ENCODE measurements at places on chromosomes 3 and 15.

DNA sequence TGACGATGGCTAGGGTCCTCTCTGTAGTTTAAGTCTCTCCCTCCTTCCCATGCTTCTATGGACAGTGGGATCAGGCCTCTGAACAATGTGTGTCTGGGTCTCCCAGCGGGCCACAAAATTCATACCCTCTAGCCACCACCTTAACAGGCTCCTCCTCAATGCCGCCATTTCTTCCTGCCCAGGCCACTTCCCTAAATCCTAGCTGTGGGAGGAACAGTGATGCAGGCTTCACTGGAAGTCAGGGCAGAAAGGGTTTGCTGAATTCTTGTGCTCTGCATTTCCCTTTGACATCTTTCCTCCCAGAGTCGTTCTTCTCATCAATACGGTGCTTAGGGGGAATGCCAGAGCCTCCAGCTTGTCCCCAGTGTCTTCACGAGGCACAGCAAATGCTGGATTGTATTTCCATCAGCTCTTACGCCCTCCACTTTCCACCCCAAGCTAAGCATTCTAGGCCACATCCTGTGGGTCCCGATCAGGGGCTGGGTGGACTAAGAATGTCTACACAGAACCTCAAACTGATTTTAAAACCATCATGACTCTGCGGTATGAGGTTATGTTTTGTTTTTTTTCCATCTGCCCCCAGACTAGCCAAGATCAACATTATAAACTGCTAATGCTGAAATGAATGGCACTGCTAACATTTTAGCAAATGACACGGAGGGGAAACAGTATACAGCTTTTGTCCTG, 11.9 kb upstream of the LDHAL6B start:
- no peak for DNase-seq

GRCh38 chr15:74383695-74384565, 16.5 kb upstream of the CYP11A1 start:
- no peak for DNase-seq

- no peak for DNase-seq
Observed at GRCh38 chr3:106533788-106534160, 665.0 kb upstream of the CBLB start.

DNA sequence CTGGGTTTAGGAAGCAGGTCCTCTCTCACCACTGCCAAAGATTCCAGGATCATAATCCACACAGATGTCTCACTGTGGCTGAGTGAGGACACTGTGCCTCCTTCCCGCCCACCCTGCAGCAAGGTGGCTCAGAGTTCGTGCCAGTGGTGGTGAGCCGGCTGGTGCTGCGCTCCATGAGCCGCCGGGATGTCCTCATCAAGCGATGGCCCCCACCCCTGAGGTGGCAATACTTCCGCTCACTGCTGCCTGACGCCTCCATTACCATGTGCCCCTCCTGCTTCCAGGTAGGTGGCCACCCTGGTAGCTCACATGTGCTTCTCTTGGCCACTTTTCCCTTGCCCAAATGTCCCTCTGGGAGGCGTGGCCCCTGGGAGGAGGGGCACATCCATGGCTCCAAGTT, 9.0 kb upstream of the RHO start:
- DNase-seq = no peak

- no peak for DNase-seq
Observed at GRCh38 chr3:9088441-9089353, 125.4 kb upstream of the RAD18 start.

DNA sequence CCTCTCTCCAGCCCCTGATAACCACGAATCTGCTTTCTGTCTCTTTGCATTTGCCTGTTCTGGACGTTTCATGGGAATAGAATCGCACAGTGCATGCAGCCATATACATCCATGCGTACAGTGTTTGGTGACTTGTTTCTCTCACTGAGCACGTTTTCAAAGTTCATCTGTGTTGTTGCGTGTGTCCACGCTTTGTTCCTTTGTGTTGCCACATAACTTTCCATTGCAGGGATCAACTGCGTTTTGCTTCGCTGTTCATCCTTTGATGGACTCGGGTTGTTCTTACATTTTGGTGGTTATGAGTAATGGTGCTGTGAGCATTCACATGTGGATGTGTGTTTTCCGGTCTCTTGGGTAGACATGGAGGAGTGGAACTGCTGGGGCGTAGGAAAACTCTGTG, 56.4 kb upstream of the TAMM41 start:
- DNase-seq = no peak

DNA sequence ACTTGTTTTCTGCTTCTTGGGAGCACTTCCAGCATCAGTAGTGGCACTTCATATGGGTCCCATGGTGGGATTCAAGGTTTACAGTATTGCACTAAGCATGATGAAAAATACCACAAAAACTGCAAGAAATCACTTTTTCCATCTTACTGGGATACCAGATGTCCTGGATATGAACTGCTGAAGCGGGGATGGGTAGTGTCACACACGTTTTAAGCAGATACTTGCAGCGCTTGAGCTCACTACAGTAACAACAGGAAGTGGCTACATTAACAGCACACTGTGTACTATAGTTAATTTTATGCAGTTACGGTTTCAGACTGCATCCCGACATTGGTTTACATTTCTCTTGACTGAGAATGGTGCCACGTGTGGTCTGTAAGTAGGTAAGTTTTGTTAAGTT, 3.5 kb upstream of the ISG20 start:
- no peak for DNase-seq

DNA sequence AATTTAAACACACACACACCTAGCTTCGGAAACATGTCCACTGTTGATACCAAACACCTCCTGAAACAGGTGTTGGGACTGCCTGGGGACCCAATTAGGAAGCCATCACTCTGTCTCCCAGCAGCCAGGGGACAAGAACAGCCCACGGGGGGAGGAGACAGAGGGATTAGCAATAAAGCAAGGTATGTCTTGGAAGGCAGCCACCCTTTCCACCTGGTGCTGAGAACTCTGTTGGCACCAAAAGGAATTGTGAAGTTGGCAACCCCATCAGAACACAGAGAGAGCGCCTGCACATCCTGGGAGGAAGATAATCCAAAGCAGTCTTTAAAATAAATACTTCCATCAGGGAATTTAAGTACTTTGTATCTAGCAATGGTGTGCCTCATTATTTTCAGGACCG, 111.0 kb downstream of the ADAMTS17 start:
- no peak for DNase-seq

- DNase-seq = no peak
Observed at GRCh38 chr3:109553591-109554371, 216.4 kb upstream of the DPPA4 start.

DNA sequence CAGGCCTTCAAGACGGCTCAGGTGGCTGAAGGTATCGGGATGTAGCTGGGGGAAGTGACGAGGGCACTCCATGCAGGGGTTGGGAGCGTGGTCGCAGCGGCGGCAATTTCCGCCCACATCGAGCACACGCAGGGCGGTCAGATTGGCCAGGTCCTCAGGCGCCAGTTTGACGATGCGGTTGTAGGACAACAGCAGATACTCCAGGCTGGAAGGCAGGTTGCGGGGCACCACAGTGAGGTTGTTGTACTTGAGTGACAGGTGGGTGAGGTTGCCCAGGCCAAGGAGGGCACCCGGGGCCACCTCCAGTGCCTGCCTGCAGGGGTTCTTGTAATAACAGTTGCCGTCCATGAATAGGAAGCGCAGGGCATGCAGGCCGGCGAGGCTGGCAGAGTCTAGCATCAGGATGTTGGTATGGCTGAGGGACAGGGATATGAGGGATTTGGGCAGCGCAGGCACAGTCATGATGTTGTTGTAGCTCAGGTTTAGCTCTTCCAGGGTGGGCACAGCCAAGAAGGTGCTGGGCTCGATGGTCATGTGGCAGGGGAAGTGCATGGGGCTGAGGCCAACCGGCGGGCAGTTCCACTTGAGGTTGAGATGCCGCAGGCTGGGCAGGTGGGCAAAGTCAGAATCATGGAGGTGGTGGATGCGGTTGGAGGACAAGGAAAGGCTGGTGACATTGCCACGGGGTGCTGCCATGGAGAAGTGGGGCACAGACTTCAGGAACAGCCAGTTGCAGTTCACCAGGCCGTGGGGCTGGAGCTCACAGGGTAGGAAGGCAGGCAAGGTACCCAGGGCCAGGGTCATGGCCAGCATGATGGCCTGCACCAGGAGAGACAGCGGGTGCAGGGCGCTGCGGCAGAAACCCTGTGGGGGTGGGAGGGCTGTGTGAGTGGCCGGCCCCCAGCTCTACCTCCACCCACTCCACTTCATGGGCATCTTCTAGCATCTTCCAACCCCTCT, 1.7 kb downstream of the TLR9 start:
- no peak for DNase-seq

- DNase-seq = no peak
Observed at GRCh38 chr3:52283306-52283705, 4.3 kb upstream of the GLYCTK start.

DNA sequence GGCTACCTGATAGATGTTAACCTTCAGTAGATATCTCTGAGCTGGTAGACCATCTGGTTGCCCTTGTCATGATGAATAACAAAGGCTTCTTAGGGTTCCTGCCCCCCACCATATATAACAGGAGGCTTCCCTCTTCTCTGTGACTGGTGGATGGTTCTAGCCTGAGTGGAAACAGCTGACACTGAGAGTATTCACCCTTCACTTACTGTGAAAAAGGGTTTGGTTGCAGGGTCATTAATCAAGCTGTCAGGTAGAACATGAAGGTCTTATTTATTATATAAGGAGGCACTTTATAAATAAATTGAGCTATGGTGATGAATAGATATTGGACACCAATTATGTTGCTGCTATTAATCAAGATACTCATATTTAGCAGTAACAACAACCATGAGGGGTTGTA, 58.6 kb downstream of the CACNA2D3 start:
- no peak for DNase-seq

GRCh38 chr3:5791558-5791957, 604.1 kb downstream of the EDEM1 start:
- no peak for DNase-seq

- no peak for DNase-seq
Observed at GRCh38 chr15:89429023-89429422, 67.4 kb downstream of the RHCG start.

DNA sequence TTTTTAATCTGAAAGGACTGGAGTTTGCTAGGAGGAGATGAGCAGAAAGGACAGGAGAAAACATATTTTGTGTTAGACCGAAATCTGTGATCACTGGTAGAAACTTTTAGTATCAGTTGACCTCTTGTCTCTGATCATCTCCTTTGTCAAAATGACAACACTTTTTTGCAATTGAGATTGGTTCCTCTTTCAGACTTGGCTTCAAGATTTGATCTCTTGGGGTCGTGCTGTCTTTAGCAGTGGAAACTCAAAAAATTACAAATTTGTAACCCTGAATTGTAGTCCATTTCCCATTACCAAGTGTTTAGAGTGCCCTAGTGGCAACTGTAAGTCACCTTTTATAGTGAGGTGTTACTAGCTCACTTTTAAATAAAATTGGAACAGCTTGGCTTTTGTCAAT, 107.4 kb downstream of the KLHL25 start:
- DNase-seq = no peak

- DNase-seq = no peak
Observed at GRCh38 chr3:138351151-138351550, 2.8 kb downstream of the MRAS start.

DNA sequence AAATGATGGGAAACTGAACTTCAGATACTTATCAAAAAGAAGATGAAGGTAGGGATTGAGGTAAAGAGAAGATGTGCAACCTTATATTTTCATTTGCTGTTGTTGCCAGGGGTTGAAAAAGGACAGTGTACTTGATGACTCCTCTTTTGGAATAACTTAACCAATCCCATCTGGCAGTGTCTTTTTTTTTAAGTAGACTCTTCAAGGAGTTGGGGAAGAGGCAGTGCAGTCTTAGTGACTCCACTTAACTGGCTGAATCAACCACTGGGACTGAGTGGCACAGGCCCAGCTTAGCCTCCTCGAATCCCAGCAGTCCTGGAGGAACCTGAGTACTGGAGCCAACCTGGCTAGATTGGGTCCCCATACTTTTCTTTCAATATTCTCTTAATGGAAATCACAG, 27.3 kb upstream of the FILIP1L start:
- no peak for DNase-seq

- DNase-seq = no peak
Observed at GRCh38 chr15:98063871-98064270, 103.4 kb downstream of the ARRDC4 start.

DNA sequence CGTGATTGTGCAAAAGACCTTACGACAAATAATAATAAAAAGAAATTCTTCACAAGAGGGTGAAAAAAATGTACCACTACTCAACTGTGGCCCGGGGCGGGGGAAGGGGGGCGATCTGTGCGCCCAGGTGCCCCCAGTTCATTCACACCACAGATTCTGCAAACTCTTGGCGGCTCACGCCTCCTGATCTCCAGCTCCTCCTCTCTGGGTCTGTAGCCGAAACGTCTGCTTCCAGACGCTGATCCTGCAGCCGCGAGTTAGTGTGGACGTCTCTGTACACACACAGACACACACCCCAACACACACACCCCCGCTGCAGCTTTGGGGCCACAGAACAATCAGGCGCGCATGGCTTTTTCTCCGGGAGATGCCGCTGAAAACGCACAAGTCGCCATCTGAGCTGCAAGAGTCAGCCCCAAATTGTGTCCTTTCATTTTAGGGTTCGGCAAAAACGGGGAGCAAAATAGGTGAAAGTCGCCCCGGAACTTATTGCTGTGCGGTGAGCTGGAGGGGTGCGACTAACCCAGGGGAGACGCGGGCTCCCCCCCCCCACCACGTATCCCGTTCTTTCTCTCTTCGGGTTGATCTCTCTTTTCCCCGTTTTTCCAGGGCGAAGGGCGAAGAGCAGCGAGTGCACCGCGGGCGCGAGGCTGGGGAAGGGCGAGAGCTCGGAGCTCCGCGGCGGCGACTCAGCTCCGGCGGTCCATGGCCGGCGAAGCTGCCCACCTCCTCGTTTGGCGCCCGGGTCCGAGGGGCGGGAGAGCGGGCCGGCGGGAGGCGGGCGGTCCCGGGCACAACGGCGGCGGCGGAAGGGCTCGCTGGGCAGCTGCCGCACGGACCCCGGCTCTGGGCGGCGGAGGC, 505 bp upstream of the WNT5A start:
- no peak for DNase-seq

DNA sequence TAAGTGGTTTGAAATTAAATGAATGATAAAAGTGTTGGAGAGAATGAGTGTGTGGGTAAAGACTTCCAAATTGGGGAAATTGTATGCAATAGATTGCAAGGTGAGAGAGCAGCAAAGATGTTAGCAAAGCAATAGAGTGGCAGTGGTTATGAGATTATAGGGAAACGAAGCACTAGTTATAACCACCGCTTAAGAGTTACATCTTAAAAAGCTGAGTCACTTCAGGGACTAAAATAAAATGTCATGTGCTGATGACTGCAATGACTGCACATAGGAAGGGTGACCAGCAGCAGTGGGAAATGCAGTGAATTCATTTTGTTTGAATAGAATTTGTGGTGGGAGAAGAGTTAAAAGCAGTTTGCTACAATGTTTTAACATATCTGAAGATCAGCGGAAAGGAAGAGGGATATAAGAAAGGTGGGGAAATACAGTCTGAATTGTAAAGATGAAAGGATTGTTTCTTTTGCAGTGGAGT, 127.3 kb downstream of the RAP2B start:
- no peak for DNase-seq

DNA sequence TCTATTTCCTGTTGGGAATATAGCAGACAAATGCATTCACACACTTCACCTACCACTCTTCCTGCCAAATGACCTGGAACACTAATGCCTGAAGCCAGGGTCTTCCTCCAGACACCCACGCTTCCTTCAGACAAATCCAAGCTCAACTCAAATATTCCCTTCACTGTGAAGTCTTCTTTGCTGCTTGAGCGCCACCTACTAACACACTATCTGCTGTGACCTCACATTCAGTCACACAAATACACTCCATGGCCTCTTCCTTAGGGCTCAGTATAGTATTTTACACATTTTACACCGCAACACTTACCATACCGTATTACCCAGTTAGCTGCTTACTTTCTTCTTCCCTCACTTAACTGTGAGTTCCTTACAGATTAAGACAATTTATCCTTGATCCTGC, 149.4 kb downstream of the SHOX2 start:
- no peak for DNase-seq
